GM04504 (cell line): ENCODE measurements at places on chromosomes 16 and 17.

GRCh38 chr17:71032746-71033273 lies 863.5 kb downstream of the KCNJ2 start:
- no peak for DNase-seq

DNA sequence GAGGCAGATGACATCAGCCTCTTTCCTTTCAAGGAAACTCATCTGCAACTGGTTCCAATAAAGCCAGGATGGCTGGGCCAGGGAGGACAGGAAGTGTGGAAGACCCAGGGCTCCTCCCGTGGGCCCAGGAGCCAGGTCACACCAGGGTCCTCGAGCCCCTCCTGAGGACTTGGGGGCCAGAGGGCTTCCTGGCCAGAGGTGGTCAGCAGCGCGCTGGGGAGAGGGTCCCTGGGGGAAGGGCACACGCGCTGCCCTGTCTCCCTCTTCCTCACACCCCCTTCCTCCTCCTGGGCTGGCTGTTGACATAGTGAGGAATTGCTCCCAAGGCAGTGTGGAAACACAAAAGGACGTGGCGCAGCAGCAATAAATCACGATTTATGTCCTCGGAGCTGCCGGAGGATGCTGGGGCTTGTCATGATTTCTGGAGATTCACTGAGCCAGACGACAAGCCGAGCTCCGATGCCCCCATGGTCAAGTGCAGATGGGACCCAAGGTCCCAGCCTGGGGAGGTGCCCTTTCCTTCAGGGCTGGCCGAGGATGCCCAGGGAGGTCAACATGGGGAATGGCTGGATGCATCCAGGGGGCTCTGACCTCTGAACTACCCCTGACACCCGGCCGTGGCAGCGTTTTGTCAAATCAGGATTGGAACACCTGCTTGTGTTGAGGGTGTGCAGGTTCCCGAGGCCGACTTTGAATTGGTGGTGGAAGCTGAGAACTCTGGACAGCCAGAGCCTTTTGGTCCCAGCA lies 152.6 kb downstream of the IRF8 start:
- DNase-seq = peak; percentile 5

DNA sequence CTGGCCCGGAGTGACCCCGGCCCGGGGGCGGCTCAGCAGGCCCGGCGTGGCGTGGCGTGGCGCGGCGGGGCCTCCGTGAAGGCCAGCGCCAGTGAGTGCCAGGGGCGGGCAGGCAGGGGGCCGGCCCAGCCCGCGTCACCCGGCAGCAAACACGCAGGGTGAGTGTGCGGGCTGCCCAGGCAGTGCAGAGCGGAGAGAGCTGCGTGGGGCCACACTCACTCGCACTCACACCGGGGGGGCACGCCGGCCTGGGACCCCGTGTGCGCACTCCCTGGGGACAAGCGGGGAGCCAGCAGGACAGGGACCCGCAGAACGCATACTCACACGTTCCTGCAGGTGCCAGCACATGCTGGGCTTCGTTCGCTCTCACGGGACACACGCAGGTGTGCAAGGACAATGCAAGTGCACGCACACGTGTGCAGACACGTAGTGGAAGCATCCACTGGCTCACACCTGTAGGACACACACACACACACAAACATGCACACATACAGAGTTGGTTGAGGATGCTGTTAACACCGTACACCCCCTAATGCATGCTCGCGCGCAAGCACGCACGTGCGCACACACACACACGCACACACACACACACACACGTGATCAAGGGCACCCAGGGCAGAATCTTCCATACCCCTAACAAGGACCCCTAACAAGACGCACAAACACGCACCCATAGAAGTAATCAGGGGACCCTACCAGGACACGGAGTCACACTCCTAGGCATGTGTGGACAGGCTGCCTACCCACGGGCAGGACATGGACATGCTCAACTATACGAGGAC lies 7.7 kb downstream of the USP6 start:
- no peak for DNase-seq

DNA sequence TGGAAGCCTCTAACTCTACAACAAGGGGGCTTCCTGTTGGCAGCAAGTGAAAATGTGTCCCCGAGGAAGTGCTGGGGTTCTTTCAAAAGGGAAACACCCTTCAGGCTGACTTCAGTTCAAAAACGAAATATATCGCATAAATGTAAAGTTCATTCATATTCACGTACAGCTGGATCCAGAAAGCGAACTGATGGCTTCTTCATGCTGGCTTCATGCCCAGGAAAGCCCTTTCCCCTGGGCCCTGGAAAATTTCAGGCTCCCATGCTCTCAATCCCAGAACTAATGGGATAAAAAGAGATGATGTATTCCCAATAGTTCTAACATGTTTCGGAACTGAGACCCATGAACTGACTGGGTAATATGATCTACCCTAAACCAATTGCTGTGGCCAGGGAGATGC lies 104.7 kb upstream of the CDH13 start:
- DNase-seq = no peak

GRCh38 chr16:54366943-54367342 lies 80.4 kb upstream of the IRX3 start:
- DNase-seq = no peak

DNA sequence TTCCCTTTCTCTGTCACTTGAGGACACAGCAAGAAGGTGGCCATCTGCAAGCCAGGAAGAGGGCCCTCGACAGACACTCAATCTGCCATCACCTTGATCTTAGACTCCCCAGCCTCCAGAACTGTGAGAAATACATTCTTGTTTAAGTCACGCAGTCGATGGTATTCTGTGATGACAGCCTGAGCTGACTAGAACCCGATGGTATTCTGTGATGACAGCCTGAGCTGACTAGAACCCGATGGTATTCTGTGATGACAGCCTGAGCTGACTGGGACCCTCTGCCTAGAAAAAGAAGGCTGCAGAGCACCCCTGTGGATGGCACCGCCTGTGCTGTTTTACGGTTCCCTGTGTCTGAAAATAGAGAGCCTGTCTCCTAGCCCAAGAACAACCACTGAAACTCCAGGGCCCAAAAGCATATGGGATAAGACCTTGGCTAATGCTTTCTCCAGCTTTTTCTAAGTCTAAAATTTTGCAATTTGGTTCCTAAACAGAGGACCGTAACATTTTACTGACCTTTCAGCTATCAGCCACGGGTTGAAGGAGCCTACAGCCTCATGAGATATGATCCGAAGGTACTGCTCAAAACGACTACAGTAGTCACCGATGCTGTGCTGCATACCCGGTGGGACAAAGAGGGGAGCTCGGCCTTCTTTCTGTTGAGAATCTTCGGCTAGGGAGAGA lies 33.1 kb upstream of the PITPNM3 start:
- DNase-seq = no peak

DNA sequence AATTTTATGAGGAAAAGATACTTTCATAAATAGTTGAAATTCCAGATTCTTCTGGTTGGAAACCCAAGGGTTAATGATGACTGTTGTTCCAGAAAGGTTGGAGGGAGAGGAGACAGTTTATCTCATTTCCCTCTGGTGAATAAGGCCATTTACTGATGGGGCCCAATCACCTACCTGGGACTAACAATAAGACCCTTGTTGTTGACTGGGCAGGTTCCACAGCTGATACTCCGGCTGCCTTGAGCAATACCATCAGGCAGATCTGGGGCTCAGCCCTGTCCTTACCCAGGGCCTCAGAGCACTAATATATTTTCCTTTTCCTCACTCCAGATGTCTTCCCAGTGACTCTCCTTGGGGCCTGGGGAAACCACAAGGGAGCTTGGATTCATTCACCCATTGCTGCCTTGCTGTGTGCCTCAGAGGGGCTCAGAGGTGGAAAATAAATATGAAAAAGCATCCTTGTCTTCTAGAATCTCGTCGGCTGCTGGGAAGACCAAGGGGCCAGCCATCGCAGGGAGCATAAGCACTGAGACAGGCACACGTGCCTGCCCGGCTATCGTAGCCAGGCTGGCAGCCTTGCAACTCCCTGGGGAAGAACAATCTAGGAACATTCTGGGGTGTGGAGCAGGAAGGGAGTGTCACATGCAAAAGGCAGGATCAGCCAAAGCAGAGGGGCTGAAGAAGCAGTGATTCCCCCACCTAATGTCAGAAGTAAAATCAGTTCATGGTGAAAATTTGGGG lies 54.4 kb downstream of the MPRIP start:
- DNase-seq = peak; percentile 36
